Immature natural killer cell (primary cell): ENCODE measurements at places on chromosomes 16 and 17. TPM values are rescaled to one million over a fixed set of nuclear protein-coding genes. Genes with fewer than 3 reads are reported as not detected.

DNA sequence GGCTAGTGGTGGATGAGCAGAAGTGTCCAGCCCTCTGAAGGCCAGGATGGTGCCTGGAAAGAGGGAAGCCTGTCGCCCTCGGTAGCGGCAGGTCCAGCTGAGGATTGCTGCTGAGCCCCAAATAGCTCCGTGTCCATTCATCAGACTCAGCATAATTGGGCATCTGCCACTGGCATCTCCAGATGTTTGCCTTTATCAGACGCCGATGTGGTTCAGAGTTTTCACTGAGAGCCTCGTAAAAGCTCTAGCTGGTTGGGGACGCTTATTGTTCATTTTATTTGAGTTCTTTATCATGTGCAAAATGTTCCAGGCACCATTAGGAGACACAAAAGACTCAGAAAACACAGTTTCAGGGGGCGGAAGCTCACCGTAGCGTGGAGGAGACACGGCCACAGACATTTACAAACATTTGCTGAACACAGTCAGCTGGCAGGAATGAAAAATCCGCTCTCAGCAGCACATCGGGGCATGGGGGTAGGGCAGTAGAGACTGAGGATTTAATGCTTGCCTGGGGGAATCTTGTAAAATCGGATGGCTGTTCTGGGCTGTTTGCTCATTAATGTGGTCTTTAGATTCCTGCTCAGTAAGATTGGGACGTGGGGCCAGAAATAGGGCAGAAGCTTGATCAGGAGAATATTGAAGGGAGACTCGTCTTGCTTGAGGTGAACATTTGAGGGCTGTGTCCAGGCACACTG, 41.7 kb downstream of the SMPD3 start:
- peaks cover 11% of the 10 kb centered on the region for H3K4me1 ChIP-seq
- no peak overlapping the region for H3K4me3 ChIP-seq
- H3K27me3 ChIP-seq = peaks cover 2% of the 10 kb centered on the region
- DNase-seq = no peak

GRCh38 chr17:62708587-62708986, 81.1 kb downstream of the MRC2 start:
- no peak overlapping the region for H3K4me3 ChIP-seq
- no peak overlapping the region for H3K27ac ChIP-seq
- no peak for DNase-seq
- H3K4me1 ChIP-seq = peaks cover 14% of the 10 kb centered on the region
- H3K36me3 ChIP-seq = no peaks in the 10 kb centered on the region

GRCh38 chr16:26983426-26983825, 83.3 kb upstream of the C16orf82 start:
- H3K4me3 ChIP-seq = no peak overlapping the region
- peaks cover 6% of the 10 kb centered on the region for H3K27me3 ChIP-seq
- H3K36me3 ChIP-seq = no peaks in the 10 kb centered on the region
- H3K27ac ChIP-seq = no peak overlapping the region
- DNase-seq = no peak

- H3K4me3 ChIP-seq = peak overlapping the region; percentile 68
- peaks cover 40% of the 10 kb centered on the region for H3K4me1 ChIP-seq
- H3K36me3 ChIP-seq = peaks cover 9% of the 10 kb centered on the region
- peaks cover 4% of the 10 kb centered on the region for H3K27me3 ChIP-seq
Measured at GRCh38 chr17:80781211-80781610, 210.4 kb upstream of the CHMP6 start.

DNA sequence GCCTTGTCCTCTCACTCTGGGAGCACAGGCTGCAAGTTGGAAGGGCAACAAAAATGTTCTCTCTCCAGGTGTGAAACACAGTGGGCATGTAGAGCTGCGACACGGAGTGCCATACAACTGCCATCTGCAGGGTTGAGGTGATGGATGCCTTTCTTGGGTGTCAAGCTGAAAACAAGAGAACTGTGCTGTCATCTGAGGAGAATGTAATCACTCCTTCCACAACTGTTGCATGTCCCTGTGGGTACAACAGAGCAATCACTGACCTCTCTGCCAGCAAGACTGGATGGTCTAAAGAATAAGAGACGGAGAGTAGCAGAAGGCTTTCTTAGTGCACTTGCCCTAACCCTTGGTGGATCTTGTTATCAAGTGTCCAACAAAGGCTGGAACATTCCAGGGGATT, 29.2 kb downstream of the SLFN11 start:
- peaks cover 8% of the 10 kb centered on the region for H3K36me3 ChIP-seq
- no peak overlapping the region for H3K4me3 ChIP-seq
- peaks cover 49% of the 10 kb centered on the region for H3K4me1 ChIP-seq
- no peak for DNase-seq

The ADGRG1 gene
- 218 TPM for polyA plus RNA-seq

The NME3 gene
- 49.4 TPM for polyA plus RNA-seq

The CCL14 gene
- polyA plus RNA-seq = not detected
